CD4-positive, alpha-beta T cell treated with Interleukin-12 subunit alpha and Interleukin-12 subunit beta, for 1 hour (primary cell): ENCODE measurements at places on chromosomes 12 and 14.
A peak's percentile ranks its signal among the peaks of the same experiment; 100 is the strongest.

GRCh38 chr12:18966954-18967353, 162.6 kb upstream of the PLEKHA5 start:
- DNase-seq, result no peak

DNA sequence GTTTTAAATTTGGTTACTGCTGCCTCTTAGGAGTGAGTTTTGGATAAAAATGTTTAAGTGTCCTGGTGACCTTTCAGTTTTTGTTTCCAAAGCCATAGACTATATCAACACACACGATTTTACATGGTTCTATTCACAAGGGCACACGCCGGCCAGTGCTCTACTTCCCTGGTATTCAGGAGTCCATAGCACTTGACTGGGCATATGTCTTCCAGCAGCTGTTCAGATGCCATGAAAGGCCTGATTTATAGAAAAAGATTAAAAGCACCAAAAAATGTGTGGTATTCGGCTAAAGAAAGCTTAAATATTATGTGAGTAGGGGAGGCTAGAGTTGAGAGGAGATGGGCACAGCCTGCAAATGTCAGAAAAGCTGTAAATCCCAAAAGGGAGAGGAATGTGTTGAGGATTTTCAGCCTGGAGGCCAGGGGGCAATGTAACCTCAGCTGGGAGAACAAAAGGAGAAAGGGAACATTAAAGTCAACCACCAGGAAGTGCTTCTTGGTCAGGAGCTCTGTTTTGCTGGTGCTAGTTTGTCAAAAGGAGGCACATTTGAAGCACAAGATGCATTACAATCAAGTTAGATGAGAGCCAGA, 478.4 kb downstream of the RAD51B start:
- DNase-seq, result no peak

- no peak for DNase-seq
Measured at GRCh38 chr14:88204221-88204620, 118.8 kb downstream of the KCNK10 start.

DNA sequence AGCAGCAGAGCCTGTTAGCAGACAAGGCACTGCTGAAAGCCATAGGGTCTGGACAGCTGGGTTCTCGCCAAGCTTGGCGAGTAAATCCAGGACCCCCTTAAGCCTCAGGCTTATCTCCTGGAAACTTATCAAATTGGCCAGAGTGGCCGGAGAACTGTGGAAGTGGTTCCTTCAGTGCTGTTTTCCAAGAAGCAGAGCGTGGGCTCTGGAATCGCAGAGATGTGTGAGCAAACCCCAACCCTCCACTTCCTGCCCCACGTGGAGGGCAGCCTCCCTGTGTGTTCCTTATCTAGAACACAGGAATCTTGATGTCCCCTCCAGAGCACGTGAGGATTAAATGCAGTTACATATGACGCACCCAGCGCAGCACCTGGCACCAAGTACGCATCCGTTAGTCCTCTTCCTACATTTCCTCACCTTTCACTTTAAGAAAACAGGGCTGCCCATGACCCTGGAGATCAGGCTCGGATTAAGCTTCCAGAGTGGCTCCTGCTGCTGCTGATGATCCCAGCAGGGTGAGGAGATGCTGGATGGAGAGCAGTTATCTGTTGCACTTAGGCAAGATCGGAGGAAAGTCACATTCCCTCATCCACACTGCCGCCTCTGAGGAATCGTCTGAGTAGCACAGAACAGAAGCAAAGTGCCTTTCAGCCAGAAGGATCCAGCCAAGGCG, 35.0 kb downstream of the MMAB start:
- no peak for DNase-seq

DNA sequence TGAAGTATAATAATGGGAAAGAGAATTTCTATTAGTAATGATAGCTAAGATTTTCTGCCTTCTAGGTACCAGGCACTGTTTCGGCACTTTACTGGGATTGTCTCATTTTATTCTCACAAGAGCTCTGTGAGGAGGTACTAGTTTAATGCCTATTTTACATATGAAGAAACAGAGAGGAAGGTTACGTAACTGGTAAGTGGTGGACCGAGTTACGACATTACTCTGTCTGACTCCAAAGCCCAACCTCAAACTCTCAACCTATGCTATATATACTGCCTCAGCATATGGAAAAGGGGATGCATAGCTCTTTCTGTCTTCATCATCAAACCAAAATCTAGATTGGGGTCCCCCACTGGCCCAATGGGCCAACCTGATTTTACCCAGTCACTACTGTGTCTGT, 133.5 kb downstream of the KTN1 start:
- no peak for DNase-seq

DNA sequence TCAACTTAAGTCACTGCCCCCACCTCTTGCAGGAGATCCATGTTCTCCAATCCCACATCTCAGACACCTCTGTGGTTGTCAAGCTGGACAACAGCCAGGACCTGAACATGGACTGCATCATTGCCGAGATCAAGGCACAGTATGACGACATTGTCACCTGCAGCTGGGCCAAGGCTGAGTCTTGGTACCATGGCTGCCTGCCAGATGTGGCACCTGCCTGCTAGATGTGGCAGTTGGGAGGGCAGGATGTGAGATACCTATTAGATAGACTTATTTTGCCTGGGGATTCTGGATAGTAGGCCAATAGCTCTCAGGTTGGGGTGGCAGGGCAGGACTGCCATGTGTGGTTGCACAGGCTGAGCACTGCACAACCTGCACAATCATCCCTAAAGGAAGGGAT, 7.9 kb upstream of the KRT86 start:
- no peak for DNase-seq

DNA sequence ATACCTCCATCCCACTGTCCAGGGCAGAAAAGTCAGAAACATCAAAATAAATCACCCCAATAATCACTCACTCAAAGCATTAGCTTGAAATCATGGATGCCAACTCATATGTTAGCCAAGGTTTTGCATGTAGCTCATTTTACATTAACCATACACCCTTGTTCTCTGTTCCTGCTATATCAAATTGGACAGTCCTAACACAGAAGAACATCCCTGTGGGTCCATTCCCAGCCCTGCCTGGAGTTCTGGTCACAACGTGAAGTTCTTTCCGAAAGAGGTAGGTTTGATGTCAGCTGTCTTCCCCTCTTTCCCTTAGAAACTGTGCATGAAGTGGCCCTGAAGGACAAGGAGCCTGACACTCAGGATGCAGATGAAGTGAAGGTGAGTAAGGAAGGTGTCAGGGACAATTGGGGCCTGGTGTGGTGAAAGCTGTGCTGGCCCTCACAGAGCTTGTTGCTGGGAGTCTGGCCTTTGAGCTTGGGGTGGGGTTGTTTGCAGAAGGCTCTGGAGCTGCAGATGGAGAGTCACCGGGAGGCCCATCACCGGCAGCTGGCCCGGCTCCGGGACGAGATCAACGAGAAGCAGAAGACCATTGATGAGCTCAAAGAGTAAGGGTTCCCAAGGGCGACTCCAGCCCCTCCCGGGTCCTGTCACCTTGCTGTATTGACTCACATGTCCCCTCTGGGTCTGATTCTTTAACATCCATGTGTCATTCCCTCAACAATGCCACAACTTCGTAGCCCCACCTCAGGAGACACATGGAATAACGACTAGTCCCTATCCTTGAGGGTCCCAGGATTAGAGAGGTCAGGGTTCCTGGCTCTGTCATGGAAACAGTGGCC, 15.0 kb upstream of the PIP4K2C start:
- DNase-seq, result no peak

DNA sequence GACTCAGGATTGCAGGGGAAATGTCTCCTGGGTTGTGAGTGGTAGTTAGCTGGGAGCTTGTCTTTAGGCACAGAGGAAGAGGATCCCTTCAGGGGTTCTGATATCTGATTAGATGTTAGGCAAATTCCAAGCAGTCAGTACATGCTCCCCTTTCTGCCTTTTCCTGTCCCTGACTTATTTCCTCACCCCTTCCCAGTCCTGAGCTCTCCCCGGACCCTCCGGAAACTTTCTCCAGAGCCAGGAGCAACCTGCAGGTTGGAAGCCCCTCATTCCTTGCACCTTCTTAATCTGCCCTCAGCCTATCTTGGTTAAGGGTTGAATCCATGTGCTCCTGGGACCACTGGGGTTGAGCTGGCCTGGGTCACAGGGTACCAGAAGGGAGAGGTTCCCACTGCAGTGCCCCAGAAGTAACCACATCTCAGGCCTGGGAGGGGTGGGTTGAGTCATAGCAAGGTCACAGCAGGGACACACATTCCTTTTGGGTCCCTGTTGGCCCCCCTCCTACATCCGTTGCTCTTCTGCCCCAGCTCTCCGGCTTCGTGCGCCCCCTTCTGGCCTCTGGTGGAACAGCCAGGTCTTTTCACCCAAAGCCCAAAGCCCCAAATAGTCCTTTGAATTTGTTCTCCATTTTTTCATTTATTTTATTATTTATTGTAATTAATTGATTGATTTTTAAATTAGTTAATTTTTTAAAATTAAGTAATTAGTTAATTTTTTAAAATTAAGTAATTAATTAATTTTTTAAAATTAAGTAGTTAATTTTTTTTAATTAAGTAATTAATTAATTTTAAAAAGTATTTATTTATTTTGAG, 1.8 kb downstream of the IGFBP6 start:
- DNase-seq, result peak; percentile 88

- no peak for DNase-seq
Measured at GRCh38 chr12:43665091-43665490, 93.5 kb downstream of the PUS7L start.

- no peak for DNase-seq
Measured at GRCh38 chr12:61161961-61162360, 1098.2 kb upstream of the USP15 start.

DNA sequence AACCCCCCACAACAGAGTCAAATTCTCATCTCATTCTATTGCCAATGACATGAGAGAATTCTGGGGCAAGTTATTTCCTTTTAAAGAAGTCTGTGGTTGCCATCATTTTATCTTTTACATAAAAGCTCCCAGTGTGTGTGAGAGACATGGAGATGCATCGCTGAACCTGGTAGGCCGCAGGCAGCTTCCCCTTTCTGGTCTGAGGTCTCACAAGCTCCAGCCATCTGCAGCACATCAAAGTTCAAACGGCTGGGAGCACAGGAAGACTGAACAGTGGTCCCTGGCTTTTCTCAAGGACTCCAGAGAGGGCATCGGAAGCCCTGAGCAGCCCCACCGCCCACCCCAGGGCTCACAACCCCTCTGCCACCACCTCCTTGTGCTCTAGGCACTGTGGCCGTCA, 141.7 kb downstream of the RIMBP2 start:
- DNase-seq, result no peak

GRCh38 chr12:84996759-84997158, 39.3 kb downstream of the TSPAN19 start:
- DNase-seq, result no peak

DNA sequence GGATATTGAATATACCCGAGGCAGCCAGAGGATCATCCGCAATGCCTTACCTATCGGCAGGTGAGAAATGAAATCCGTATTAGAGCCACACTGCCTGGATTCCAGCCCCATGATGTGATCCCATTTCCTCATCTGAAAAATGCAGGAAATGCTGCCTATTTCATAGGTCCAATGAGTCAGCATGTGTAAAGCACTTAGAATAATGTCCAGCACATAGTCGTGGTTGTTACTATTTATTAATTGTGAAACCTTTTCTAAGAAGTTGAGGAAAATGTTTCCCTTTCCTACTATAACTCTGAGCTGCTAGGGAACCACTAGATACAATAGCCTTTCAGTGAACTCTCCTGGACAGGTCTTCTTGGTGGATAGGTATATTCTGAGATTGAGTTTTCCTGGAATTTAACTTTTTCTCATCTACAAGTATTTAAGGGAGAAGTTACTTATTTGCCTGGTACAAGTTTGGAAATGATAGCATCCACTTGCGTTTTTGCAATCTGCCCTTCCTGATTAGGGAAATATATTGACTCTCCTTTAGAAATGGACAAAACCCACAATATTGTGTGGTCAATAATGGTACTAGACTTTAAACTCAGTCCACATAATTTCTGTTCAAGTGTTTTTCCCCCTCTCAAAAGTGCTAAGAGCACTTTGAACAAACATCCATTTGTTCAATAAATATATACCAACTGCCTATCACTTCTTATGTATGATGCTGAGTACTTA, 12.2 kb downstream of the POLR3B start:
- DNase-seq, result no peak
